ENCODE measurements at places on chromosomes 16 and 17. TPM values are rescaled to one million over a fixed set of nuclear protein-coding genes. Genes with fewer than 3 reads are reported as not detected.

The ABCA8 gene
- 52.5 TPM for total RNA-seq

GRCh38 chr16:57306676-57307341, 22.3 kb upstream of the PLLP start:
- H3K27me3 ChIP-seq: no peaks in the 10 kb centered on the region
- H3K4me1 ChIP-seq: peaks cover 27% of the 10 kb centered on the region
- DNase-seq: no peak
- H3K36me3 ChIP-seq: no peaks in the 10 kb centered on the region
- H3K27ac ChIP-seq: no peak overlapping the region

DNA sequence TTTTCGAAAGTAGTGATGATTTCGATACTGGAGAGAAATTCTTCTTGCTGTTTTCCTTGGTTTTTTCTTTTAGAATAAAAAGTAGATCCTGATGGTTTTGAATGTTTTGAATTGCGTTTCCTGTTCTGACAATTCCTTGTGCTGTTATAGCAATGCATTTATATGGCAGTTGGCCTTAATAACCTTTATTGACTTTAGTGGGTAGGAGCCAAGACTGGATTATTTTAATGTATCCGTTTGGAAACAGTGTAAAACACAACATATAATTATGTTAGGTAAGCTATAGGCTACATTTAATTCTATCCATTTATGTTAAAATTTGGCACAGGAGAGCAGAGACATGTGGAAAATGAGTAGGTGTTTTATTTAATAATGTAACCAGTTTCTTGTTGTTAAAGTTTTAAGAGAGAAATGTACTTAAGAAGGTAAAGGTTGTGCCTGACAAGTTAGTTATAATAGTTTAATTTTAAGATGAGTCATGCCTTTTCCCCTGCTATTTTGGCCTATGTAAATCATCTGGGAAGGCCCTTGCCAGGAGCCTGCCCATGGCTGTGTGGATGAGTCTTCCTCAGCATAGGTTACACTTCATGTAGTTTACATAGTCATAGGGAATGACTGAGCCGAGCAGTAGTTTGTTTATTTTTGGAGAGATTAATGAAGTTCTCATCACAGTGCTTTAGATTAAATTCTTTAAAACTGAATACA, 189.9 kb downstream of the FTO start:
- no peaks in the 10 kb centered on the region for H3K36me3 ChIP-seq
- peaks cover 31% of the 10 kb centered on the region for H3K4me1 ChIP-seq
- H3K27me3 ChIP-seq: no peaks in the 10 kb centered on the region
- H3K27ac ChIP-seq: no peak overlapping the region
- no peak overlapping the region for H3K4me3 ChIP-seq

The PIEZO1 gene
- 19.2 TPM for total RNA-seq

The GPRC5C gene
- 41.0 TPM for total RNA-seq

DNA sequence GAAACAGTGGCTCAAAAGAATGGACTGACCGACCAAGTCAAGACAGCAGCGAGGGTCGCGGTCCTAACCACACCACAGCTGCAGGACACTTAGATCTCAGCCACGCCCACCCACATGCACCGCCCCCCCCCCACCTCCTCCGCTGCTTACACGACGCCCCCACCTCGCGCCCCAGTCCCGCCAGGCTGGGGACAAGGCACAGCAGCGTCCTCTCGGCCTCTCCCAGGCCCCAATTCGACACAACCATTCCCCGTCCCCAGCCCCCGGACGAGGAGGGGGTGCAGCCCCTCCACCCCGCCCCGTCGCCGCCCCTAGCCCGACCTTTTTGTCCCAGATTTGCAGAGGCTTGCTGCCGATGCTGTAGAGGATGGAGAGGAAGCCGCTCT, 477 bp downstream of the CFAP20 start:
- peak overlapping the region; percentile 91 for H3K27ac ChIP-seq
- H3K4me3 ChIP-seq: peak overlapping the region; percentile 93
- H3K27me3 ChIP-seq: no peaks in the 10 kb centered on the region
- DNase-seq: no peak

GRCh38 chr17:14448818-14449217, 147.9 kb downstream of the HS3ST3B1 start:
- no peak overlapping the region for H3K4me3 ChIP-seq
- no peak for DNase-seq
- H3K27ac ChIP-seq: no peak overlapping the region
- H3K27me3 ChIP-seq: no peaks in the 10 kb centered on the region

- H3K27ac ChIP-seq: no peak overlapping the region
- H3K36me3 ChIP-seq: no peaks in the 10 kb centered on the region
- DNase-seq: no peak
- no peaks in the 10 kb centered on the region for H3K4me1 ChIP-seq
Measured at GRCh38 chr17:61015966-61016365, 338.3 kb downstream of the BCAS3 start.

The PLCG2 gene
- total RNA-seq: 8.9 TPM

DNA sequence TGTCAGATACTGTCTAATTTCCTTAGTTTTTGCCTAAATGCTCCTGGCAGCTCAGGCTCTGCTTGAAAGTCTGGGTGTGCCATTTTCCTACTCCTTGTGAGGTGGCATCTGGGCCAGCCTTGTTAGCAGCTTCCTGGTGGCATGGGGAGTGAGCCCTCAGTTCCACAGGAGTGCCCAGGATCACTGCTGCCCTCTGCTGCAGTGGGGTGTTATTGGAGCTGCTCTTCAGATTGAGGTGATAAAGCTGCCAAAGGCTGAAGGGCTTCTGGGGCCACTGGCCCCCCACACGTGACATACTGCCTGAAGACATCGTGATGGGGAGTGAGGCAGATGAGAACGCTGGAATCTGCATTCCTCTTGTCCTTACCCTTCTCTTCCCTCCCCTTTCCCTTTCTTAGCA, 27.4 kb downstream of the CEP95 start:
- no peak overlapping the region for H3K4me3 ChIP-seq
- no peak for DNase-seq
- H3K4me1 ChIP-seq: no peaks in the 10 kb centered on the region
- no peaks in the 10 kb centered on the region for H3K27me3 ChIP-seq
- H3K36me3 ChIP-seq: peaks cover 10% of the 10 kb centered on the region

DNA sequence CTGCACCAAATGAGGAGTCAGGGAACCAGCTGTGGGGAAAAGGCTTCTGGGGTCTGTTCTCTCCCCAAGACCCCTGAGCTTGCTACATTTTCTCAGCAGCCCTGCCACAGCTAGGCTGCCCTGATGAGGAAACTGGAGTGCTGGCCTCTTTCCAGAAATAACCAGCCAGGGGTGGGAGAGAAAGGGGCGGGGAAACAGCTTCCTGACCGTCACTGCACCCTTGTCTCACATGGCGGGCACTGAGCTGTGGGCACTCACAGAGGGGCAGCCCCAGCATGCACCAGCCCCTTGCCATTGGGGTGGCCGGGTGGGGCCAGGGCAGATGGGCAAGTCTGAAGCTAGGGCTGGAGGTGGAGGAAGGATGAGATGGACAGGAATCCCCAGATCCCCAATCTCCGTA, 2.9 kb downstream of the SRL start:
- H3K4me3 ChIP-seq: peak overlapping the region; percentile 61
- no peak for DNase-seq
- no peaks in the 10 kb centered on the region for H3K27me3 ChIP-seq
- H3K36me3 ChIP-seq: no peaks in the 10 kb centered on the region

The PDILT gene
- not detected for total RNA-seq

The TBX2 gene
- 10.2 TPM for total RNA-seq

DNA sequence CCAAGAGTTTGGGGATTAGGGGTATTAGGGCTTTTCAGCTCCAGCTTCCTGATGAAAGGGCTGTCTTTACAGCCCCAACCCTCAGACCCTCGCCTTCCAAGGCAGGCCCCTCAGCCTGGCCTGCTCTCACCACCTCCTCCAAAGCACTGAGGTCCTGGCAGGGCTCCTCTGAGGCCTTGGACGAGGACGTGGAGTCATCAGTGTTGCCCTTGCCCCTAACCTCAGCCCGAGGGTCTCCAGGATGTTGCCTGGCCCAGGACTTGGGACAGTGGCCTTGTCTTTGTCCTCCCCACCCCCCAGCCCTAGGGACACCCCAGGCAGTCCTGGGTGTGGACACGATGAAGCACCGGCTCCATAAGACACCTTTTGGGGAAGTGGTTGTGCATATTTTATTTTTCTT, 28.2 kb downstream of the B9D1 start:
- no peak for DNase-seq
- H3K27me3 ChIP-seq: no peaks in the 10 kb centered on the region
- H3K27ac ChIP-seq: no peak overlapping the region
- peaks cover 19% of the 10 kb centered on the region for H3K36me3 ChIP-seq

DNA sequence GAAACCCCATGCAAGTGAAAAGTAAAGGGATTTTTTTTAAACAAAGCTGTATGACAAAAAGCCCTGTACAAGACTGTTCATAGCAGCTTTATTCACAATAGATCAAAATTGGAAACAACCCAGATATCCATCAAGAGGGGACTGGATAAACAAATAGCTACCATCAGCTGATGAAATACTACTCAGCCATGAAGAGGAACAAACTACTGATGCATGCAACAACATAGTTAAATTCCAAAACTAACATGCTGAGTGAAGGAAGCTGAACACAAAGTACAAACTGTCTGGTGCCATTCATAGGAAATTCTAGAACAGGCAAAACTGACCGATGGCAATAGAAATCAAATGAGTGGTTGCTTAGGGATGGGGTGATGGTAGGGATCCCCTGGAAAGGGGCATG, 15.1 kb downstream of the FOXJ1 start:
- H3K27me3 ChIP-seq: no peaks in the 10 kb centered on the region
- no peak overlapping the region for H3K4me3 ChIP-seq
- no peaks in the 10 kb centered on the region for H3K36me3 ChIP-seq
- H3K4me1 ChIP-seq: peaks cover 10% of the 10 kb centered on the region

DNA sequence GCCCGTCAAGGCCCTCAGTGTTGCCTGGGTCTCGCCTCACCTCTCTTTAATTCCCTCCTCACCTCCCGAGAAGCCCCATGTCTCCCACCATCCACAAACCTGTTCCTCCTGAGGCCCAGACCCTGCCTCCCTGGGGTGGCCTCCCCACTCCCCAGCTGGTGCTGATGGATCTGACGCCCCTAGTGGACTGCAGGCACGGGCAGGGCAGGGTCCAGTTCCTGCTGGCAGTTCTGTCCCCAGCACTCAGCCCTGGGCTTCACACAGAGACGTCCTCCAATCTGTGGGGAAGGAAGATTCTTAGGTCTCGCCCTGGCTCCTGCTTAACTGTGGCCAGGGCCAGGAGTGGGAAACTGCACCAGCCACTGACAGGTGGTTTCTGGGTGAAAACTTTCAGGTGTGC, 108.8 kb downstream of the AMFR start:
- no peak overlapping the region for H3K4me3 ChIP-seq
- no peak overlapping the region for H3K27ac ChIP-seq
- H3K27me3 ChIP-seq: peaks cover 4% of the 10 kb centered on the region
- peaks cover 12% of the 10 kb centered on the region for H3K4me1 ChIP-seq
- no peak for DNase-seq
